ENCODE measurements at places on chromosomes 1 and 21. TPM values are rescaled to one million over a fixed set of nuclear protein-coding genes. Genes with fewer than 3 reads are reported as not detected.

GRCh38 chr21:42460391-42461184, 35.4 kb downstream of the RSPH1 start:
- no peak for DNase-seq

DNA sequence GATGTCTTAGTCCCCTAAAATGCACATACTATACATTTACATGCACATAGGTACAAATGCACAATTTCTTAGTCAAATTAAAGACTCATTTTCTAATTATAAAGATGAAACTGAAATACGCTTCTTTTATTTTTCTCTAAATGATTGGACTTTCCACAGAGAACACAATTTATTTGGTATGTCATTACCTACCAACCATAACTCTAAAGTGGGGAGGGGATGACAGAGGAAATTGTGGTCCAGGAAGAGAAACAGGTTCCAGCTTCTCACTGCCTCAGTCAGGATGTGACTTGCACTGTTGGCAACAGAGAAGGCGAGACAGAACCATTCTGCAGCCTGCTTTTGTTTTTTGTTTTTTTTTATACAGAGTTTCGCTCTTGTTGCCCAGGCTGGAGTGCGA, 1189.2 kb downstream of the PLA2G4A start:
- no peak for DNase-seq

- no peak for DNase-seq
Measured at GRCh38 chr1:195328681-195329080, 1279.6 kb downstream of the KCNT2 start.

RHEX gene
- total RNA-seq, result 5.5 TPM

TMPRSS2 gene
- 0.69 TPM for total RNA-seq

- no peak for DNase-seq
Measured at GRCh38 chr21:42796327-42797062, 82.8 kb downstream of the WDR4 start.

Measured in skin of body (tissue), 3 donors.